Central memory CD8-positive, alpha-beta T cell (primary cell): ENCODE measurements at places on chromosomes 11 and 22.

GRCh38 chr22:46969961-46970360 is 207.5 kb downstream of the TBC1D22A start:
- no peak for DNase-seq

GRCh38 chr11:44112091-44112821 is 16.8 kb downstream of the EXT2 start:
- no peak for DNase-seq

DNA sequence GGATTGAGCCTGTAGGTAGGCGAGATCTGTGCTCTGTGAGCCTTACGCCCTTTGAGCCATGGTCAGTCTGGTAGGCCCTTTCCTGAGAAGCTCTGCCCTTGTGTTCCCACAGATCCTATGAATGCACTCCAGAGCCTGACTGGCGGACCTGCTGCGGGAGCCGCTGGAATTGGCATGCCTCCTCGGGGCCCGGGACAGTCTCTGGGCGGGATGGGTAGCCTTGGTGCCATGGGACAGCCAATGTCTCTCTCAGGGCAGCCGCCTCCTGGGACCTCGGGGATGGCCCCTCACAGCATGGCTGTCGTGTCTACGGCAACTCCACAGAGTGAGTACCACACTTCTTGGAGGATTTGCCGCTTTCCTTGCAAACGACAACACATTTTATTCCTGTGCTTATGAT is 47.4 kb downstream of the MED15 start:
- DNase-seq: no peak

DNA sequence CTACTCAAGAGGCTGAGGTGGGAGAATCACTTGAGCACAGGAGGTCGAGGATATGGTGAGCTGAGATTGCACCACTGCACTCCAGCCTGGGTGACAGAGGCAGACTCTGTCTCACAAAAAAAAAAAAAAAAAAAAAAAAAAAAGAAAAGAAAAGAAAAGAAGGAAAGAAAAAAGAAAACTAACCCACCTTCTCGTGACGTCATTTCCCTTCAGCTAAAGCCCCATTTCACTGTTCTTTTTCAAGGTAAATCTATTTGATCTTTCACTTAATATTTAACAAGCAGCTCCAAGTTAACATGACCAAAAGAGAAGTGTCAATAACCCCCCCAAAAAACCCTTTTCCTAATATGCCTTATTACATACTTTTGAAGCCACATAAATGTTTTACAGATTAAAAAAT is 5.1 kb downstream of the RAPSN start:
- no peak for DNase-seq

DNA sequence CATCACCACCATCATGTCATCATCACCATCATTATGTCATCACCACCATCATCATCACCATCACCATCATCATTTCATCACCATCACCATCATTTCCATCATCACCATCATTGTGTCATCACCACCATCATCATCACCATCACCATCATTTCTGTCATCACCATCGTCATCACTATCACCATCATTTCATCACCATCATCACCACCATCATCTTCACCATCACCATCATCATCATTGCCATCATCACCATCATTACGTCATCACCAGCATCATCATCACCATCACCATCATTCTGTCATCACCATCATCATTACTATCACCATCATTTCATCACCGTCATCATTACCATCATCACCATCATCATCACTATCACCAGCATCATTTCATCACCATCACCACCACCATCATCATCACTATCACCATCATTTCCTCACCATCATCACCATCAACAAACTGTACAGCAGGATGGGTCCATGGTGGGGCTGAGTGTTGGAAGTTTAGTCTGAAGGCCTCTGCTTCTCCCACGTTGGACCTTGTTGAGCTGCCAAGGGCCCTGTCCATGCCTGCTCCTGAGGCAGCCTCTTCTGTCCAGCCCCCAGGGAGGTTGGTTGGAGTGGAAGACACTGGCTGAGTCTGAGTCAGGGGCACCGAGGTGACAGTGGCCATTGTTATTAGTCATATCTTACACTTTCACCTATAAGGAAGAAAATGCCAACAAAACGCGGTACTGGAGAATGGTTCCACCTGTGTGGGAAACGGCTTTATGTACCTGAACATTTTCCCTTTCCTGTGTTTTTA is 247.1 kb downstream of the TBC1D22A start:
- DNase-seq: no peak
